ENCODE measurements at places on chromosomes 7 and 10.

GRCh38 chr7:12909483-12909882 is 222.1 kb downstream of the ARL4A start:
- no peak for DNase-seq

GRCh38 chr10:60853107-60853506 is 74.8 kb downstream of the CDK1 start:
- DNase-seq, result no peak

- DNase-seq, result no peak
Observed at GRCh38 chr10:132456881-132457280, 59.9 kb downstream of the PWWP2B start.

DNA sequence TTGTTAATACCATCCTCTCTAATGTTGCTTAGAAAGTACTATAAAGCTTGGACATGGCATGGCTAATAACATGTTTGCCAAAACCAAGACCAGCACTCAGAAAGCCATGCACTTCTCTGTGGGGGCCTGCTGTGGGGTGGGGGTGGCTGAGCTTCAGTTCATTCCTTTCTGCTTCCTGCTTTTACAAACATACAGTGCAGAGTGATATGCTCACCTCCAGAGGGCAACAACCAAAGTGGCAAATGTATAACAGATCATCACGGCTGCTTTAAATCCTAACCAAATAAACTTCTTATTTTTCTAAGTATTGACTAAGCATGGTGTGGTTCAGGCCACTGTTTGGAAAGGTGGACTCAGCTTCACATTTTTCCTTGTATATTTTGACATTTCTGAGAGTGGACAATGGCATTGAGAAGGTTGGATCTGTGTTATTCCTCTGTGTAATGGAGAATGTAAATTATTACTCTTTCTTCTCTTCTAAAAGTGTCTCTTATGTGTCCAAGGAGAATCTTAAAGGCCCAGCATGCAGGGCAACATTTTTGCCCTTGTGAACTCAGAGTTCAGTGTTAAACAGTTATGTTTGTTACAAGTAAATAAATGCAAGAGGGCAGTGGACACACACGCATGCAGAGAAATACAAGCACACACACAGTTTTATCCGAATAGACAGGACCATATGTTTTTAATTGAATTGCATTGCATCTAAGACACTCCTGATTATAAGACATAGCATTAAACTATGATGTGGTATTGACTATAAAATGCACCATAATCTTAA is 186.1 kb downstream of the HERPUD2 start:
- no peak for DNase-seq

GRCh38 chr7:27316311-27316710 is 73.7 kb downstream of the EVX1 start:
- DNase-seq, result no peak

DNA sequence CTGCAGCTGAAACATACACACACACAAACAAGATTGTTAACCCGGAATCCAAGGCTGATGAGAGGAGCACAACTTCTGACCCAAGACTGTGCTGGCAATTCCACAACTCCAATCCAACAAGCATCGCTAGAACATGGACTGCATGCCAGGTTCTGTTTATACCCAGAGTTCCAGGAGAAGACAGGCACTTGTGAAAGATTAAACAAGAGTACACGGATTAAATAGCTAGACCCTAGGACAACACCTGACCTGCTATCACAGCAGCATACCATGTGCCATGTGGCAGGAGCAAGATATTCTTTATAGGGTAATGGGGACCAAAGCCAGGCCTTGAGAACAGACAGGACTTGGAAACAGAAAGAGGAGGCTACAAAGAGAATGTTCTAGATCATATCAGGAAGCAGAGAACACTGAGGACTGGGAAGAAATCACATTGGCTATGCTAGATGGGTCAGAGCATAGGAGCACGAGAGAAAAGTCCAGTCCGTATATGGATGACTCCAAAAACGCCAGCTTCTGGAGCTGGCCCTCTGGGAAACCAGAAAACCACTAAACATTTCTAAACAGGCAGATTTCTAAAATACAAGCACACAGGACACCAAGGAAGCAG is 83.7 kb upstream of the ATP6V0A4 start:
- DNase-seq, result no peak

GRCh38 chr10:9811601-9812000 is 1206.1 kb upstream of the CELF2 start:
- no peak for DNase-seq

DNA sequence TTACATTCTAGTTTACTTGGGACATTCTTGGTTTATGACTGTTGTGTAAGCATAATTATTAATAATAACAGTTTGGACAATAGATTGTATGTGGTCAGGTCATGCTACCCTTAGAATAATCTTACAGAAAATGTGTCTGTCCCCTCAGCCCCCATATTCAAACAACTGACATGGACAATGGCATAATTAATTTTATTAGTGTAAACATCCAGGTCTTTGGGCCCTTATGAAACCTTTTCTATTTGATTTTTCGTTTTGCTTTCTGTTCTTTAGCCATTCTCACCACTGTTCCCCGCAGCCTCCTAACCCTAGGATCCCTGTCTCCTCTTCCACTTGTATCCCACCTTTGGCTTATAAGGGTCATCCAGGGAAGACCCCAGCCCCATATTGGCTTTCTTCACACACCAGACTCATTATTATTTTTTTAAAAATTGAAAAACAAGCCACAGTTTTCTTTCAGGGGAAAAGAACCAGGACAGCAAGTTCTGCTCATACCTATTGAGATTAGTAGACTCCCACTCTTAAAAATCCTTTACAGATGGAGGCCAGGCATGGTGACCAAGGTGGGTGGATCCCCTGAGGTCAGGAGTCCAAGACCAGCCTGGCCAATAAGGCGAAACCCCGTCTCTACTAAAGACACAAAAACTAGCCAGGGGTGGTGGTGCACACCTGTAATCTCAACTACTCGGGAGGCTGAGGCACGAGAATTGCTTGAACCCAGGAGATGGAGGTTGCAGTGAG is 11.5 kb downstream of the VIM start:
- DNase-seq, result no peak

DNA sequence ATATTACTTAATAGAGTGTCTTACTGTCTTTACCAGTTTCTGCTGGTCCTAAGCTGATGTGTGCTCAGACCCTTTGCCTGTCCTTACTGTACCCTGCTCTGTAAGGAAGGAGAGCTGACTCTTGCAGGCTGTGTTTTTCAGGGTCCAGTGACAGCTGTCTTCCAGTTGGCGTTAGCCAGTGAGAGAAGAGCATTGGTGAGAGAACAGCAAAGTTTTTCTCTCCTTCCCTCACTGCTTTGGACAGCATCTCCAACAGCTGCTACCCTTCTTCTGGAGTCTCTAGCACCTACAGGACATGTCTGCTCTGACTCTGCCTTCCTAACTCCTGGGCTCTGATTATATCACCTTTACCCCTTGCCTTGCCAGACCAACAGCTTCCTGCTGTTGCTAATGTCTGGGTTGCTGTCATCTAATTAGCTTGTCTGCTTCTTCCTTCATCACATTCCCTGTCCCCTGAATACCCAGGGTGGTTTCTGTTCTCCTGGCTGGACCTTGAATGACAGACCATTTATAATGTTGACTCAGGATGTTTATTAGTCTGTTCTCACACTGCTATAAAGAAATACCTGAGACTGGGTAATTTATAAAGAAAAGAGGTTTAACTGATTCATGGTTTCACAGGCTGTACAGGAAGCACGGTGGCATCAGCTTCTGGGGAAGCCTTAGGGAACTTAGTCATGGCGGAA is 23.5 kb upstream of the PANK1 start:
- no peak for DNase-seq

- no peak for DNase-seq
Observed at GRCh38 chr10:14422431-14422830, 91.7 kb upstream of the FRMD4A start.
